Ureter (tissue), 1 donor: ENCODE measurements at places on chromosomes 1 and 21. TPM values are rescaled to one million over a fixed set of nuclear protein-coding genes. Genes with fewer than 3 reads are reported as not detected.

DNA sequence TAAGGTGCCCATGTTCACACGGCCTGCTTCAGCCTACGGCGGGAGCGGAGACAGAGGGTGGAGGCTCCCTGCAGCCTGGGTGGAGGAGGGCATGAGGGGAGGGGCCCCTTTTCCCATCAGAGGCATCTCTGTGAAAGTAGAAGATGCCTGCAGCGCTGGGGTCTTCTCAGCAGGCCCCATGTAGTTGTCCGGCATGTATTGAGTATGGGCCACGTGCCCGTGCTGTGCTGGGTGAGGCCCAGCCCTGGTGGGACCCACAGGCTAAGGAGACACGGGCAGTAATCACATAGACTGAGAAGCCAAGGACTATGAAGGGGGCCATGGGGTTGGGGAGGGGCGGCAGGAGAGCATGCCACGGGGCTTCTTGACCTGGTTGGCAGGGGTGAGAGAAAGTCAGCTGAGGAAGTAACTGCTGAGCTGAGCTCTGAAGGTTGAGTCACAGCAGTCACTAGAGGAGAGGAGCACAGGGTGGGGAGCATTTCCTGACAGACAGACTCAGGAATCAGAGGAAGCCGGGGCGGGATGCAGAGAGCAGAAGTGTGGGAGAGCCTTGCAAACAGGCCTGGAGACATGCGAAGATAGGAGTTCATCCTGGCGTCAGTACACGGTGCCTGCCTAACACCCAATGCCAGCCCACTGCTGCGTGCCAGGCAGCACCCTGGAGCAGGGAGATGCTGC, 21.6 kb downstream of the PSEN2 start:
- no peak for DNase-seq

- no peak for DNase-seq
Measured at GRCh38 chr1:178946855-178947676, 76.2 kb upstream of the ANGPTL1 start.

- no peak for DNase-seq
Measured at GRCh38 chr1:180610556-180611015, 21.2 kb upstream of the XPR1 start.

DNA sequence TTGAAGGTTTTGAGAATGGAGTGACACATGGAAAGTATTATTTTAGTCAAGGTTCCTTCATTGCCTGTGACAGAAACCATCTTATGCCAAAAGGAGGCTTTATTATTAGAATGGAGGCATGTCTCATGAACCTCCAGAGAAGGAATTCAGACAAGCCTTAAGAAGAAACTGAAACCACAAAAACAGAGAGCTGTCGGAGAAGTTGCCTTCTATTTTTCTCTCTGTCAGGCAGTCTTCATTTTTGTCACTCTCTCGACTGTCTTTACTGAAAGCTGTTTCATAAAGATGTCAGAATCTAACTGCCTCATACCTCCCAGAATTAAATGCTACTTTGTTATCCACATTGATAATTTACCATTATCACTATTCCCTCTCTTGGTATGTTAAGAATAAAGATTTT, 434.7 kb upstream of the ADGRL4 start:
- DNase-seq = no peak

The LAPTM5 gene
- total RNA-seq = 34.2 TPM

The SAMD13 gene
- 4.7 TPM for total RNA-seq

DNA sequence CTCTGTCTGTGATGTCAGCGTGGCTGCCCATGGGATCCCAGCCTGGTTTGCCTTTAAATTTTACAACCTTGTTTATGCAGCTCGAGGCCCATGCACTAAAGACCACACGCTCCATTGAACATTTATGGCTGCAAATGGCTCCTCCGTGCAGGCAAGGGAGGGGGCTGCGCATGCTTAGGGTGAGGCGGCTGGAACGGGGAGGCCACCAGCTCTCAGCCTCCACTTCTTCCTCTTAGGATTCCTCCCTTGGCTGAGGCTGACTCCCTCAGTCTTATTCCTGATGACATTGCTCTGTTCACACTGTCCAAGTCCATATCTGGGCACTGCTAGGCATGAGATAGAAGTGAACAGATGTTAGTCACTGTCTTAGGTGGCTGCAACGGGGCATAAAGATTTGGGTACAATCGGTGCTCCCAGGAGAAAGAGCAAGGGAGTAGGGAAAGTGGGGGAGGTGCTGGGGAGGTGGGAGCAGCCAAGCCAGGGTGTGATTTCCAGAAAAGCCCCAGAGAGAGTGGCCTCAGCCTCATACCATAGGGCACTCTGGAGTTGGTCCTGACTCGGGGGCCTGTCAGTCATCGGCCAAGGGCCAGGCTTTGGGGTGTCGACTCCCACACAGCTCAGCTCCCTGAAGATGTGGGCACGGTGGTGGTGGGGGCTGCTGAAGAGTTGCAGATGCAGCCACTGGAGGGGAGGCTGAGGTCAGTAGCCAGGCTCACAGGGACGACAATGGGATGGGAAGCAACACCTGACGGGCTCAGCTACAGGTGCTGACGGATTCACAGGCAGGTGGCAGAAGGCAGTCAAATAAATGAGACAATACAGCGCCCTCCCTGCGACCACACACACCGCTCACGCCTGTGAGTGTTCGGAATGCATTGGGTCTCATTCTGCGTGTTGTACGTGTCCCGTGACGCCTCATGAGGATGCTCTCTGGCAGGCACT, 37.3 kb upstream of the ACTL8 start:
- no peak for DNase-seq

DNA sequence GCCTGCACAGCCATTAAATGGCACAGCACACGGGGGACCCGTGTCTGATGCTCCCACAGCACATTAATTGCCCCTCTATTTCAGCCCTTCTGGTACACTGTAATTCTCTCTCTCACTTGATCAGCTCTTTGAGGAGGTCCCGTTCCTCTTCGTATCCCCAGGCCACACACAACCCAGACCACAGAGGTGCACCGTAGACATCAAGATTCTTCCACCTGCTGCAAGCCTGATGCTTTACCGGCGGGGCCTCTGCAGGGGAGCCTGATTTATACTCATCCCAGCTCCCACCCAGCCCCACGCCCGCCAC, 759 bp downstream of the SMYD3 start:
- no peak for DNase-seq

The C1orf216 gene
- total RNA-seq = 5.4 TPM

- DNase-seq = no peak
Measured at GRCh38 chr1:201009962-201010645, 13.4 kb downstream of the KIF21B start.

DNA sequence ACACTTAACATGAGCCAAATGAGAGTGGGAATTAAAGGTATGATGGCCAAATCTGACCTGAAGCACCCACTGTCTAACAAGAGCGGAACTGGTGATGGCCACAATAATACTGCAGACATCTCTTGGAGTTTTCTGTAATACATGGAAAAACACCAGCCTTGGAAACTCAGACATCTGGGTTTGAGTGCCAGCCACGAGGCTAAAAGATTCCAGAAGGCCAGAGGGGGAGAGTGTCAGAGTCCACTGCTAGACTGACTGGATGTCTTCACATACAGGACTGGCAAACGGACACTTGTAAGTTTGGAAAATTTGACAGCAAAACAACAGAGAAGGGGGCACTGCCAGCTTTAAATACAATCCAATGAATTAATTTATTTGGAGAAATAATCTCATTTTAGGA, 175.1 kb downstream of the ADSS2 start:
- no peak for DNase-seq

The F13B gene
- not detected for total RNA-seq

- DNase-seq = no peak
Measured at GRCh38 chr1:9760824-9761223, 62.9 kb downstream of the CLSTN1 start.

GRCh38 chr1:159406821-159407220, 25.2 kb upstream of the OR10J4 start:
- no peak for DNase-seq
